Endodermal cell (in vitro differentiated cells): ENCODE measurements at places on chromosomes 13 and 19. TPM values are rescaled to one million over a fixed set of nuclear protein-coding genes. Genes with fewer than 3 reads are reported as not detected.

The ZNF493 gene
- total RNA-seq = 19.9 to 25.9 TPM (median 23.4 TPM) in 3 replicates

The MYO16 gene
- 0.56 to 1.4 TPM (median 1.2 TPM) in 3 replicates for total RNA-seq

The PROZ gene
- 0.40 and 0.45 TPM in 2 replicates for total RNA-seq

The TMEM255B gene
- 2.1 TPM in 2 replicates for total RNA-seq

The WDR87 gene
- not detected in 3 replicates for total RNA-seq

The OVOL3 gene
- total RNA-seq = not detected in 3 replicates

The MPND gene
- 43.2 to 59.1 TPM (median 51.5 TPM) in 3 replicates for total RNA-seq

The TSPAN16 gene
- not detected in 2 replicates for total RNA-seq

The ZNF878 gene
- total RNA-seq = 1.9 to 3.7 TPM (median 3.6 TPM) in 3 replicates

The OR7D2 gene
- total RNA-seq = 0.19 to 0.61 TPM (median 0.31 TPM) in 3 replicates

The NCCRP1 gene
- total RNA-seq = 0.53 and 0.61 TPM in 2 replicates

DNA sequence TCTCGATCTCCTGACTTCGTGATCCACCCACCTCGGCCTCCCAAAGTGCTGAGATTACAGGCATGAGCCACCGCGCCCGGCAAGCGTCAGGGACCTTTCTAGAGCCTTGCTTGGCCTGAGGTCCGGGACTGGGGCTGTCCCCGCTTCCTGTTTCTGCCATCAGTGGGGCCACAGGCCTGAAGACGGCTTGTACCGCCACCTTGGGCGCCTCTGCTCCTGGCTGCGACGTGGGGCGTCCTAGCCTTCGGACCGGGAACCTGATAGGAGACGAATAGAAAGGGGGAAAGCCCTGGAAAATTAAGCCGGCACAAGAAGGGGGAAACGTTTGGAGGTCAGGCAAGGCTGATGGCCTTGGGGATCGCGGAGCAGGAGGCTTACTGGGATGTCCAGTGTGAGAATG is 35.1 kb downstream of the RNF6 start:
- DNase-seq = peak; percentile 51

GRCh38 chr13:83286737-83287136 is 595.5 kb downstream of the SLITRK1 start:
- DNase-seq = no peak

GRCh38 chr19:16383584-16384161 is 59.0 kb downstream of the KLF2 start:
- DNase-seq = no peak

DNA sequence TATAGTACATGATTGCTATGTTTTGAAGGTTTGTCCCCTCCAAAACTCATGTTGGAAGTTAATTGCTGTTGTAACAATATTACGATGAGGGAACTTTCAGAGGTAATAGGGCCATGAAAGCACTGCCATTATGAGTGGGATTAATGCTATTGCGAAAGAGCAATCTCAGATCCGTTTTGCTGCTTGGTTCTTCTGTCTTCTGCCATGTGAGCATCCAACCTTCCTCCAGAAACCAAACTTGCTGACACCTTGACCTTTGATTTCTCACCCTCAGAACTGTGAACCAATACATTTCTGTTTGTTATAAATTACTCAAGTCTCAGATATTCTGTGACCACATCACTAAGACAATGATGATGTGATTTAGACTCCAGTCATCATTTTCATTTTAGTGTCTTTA is 2590.9 kb downstream of the PCDH9 start:
- DNase-seq = no peak

DNA sequence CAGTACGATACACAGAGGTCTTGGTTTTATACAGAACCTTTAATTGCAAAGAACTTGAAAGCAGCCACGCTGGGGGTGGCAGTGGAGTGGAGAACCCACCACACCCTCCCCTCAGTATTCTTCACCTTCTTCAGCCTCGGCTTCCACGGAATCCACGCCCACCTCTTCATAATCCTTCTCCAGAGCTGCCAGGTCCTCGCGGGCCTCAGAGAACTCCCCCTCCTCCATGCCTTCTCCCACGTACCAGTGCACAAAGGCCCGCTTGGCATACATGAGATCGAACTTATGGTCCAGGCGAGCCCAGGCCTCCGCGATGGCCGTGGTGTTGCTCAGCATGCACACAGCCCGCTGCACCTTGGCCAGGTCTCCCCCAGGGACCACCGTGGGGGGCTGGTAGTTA is 7.9 kb downstream of the TUBA3C start:
- DNase-seq = no peak

DNA sequence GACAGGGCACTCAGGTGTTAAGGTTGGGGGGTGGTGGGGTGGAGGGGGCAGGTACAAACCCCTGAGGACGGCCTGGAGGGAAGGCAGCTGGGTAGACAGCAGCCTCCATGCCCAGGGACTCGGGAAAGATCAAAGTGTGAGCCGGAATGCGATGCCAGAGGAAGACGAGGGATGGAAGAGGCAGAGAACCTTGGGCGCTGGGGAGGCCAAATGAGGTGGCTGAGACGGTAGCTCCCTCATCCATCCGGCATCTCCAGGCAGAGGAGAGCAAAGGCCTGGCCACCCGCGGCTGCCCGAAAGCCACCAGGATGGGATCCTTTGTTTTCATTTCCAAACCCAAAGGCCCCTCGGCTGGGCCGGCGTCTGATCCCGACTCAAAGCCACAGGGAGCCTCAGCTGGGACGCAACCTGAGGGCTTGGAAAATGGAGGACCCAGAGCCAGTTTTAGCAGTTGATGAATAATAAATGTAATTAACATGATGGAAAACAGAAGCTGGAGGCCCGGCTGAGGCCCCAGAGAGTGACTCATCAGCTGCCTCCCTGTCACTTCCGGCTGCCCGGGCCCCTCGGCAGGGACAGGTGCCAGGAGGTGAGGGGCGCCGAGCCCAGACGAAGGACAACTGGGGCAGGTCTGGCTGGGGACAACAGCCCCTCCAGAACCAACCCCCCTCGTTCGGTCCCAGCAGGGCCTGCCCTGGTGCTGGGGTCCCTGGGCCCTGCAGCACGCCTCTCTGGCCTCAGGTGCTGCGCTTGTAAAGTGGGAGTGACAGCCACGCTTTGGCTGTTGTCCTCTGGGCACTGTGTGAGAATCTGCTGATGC is 61.6 kb downstream of the CEBPG start:
- no peak for DNase-seq

DNA sequence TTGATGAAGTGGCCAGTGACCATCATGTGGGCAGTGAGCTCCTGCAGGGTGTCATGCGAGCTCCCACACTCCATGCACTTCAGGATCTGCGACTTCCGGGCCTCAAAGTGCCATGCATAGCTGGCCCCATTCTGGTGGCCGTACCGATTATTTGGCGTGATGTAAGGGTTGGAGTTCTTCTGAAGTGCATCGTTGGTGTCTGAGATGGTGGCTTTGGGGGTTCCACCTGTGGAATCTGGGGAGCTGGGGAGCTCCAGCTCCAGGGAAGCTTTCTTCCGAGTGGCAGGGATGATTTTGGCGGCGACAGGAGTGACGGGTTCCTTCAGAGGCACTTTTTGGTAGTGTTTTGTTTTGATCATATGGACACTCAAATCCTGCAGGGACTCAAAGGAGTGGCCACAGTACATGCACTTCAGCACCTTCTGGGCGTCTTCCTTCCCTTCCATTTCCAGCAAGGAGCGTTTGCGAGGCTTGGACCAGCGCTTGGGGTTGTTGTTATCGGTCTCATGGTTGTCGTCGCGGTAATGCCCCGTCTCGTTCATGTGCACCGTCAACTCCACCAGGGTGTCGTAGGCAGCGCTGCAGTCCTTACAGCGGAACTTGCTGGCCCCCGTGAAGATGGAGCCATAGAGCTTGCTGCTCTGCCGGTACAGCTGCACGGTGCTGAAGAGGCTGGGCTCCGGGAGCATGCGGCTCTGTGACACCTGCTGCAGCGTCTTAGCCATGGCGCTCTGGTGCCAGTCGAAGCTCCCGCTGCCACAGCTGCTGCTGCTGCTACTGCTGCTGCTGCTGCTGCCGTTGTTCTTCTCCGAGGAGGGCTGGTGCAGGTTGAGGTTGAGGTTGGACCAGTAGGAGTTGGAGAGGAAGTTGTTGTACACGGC is 70.4 kb downstream of the TSHZ3 start:
- DNase-seq = no peak

GRCh38 chr13:62119739-62120700 is 704.4 kb upstream of the PCDH20 start:
- no peak for DNase-seq

GRCh38 chr19:22427960-22428913 is 6.1 kb upstream of the ZNF98 start:
- no peak for DNase-seq

DNA sequence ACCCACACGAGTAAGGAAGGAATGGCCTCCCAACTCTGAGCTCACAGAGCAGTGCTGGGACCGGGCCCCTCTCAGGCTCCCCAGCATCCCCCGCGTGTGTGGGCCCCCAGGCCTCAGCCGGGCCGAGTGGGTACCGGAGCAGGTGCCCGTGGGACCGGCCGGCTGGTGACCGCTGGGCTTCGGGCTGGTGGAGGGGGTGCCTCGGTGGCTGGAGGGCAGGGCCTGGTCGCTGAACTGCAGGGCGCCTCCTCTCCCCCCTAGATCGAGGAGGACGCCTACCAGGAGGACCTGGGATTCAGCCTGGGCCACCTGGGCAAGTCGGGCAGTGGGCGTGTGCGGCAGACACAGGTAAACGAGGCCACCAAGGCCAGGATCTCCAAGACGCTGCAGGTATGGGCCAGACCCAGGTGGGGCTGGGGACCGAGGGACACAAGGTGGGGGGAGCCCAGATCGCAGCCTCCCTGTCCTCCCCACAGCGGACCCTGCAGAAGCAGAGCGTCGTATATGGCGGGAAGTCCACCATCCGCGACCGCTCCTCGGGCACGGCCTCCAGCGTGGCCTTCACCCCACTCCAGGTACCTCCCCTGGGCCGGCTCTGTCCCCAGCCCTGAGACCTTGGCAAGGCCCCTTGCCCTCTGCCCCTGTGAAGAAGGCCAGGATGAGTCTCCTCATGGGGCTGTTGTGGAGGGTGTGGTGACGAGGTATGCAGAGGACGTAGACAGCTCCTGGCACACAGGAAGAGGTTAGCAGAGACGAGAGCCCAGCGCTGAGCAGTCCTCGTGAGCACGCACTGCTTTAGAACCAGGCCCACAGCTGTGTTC is 8.6 kb upstream of the CNOT3 start:
- no peak for DNase-seq

GRCh38 chr13:27905650-27906049 is 14.2 kb upstream of the PDX1 start:
- no peak for DNase-seq

GRCh38 chr13:114112826-114113322 is 19.5 kb downstream of the RASA3 start:
- peak; percentile 90 for DNase-seq

- DNase-seq = peak; percentile 73
These were observed 15.7 kb downstream of the GARRE1 start for GRCh38 chr19:34269968-34270621.

DNA sequence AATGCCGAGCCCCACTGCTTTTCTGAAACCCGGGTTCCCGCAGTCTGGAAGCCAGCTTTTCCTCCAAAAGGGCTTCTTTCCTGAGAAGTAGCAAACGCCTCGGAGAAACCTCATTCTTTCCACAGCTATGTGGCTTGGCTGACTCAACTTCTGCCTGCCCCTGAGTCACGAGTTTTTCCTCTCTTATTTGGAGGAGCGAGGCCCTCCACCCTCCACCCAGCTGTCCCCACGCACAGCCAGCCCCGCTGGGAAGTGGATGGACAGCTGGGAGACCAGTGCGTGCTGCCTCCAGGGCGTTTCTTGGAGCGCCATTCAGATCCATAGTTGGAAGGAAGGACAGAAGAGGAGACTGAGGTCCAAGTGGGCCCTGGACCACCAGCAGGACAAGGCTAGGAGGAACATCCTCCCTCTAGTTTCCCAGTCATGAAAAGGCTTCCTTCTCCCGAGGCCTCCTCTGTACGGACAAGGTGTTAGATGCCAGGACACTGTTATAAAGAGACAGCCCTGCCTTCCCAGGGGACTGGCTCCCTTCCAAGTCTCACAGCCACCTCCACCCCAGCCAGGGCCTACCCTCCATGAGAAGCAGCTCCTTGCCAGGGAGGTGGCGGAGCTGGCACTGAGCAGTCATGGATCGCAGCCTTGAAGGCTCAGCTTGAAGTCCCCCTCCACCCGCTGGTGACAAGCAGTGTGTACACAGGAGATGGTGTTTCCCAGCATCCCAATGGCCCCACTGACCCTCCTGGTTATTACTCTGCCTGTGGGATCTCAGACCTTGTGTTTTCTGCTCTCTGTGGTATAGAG is 2.5 kb upstream of the PLEKHF1 start:
- DNase-seq = no peak

DNA sequence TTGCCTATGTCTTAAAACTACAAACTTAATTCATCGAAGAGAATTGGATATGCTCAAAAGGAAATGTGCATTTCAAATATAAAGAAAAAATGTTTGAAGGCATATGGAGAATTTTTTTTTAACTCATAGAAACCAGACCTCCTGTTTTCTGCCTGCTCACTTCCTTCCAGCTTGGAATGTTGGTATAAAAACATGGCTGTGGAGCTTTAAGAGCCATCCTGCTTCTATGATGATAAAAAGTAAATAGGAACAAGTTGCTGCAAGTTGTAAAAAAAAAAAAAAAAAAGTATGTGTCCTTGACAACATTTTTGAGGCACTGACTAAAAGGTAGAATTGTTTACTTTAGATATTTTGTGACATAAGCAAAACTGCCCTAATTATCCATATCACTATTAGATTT is 1230.7 kb downstream of the PCDH9 start:
- no peak for DNase-seq

DNA sequence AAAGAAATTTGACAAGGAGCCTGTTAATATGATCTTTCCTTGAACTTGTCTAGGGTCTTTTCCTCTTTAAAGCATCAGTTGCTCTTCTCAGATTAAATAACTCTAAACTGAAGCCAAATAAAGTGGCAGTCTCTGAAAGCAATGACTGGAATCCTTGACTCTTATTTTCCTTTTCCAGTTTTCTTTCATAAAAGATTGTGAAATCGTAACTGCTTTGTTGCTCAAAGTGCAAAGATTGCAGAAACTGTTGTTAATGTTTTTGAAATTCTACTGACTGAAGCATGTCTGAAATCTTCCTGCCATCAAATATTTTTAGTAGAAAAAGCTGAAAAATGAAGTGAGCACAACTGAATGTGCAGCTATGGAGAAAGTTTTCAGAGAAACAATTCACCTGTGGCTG is 1.9 kb downstream of the NHLRC3 start:
- no peak for DNase-seq

DNA sequence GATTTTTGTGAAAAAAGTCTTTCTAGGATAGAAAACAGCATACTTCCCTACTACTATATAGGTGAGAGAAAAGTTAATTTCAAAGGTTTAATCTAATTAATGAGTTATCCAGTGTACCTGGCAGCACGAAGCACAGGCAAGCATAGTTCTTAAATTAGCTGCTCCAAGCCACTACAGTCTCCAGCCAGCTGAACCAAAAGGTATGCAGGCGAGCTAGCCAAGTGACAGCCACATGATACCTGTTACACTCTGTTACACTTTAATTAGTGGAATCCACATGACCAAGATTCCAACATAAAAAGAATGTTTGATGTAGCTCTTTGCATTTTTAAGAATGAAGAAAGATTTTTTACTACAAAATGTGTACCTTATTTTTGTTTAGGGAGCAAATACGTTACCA is 15.5 kb downstream of the SLC25A30 start:
- DNase-seq = no peak

GRCh38 chr19:42113641-42114348 is 18.5 kb downstream of the POU2F2 start:
- peak; percentile 84 for DNase-seq
